ENCODE measurements at places on chromosomes 3 and 15. TPM values are rescaled to one million over a fixed set of nuclear protein-coding genes. Genes with fewer than 3 reads are reported as not detected.

The C3orf49 gene
- total RNA-seq: not detected

The ANKRD28 gene
- 20.3 TPM for total RNA-seq

The SENP7 gene
- total RNA-seq: 5.0 TPM

The CSTA gene
- 1,557 TPM for total RNA-seq

The P3H2 gene
- total RNA-seq: 5.4 TPM

The PLSCR5 gene
- not detected for total RNA-seq

The ITIH1 gene
- total RNA-seq: not detected

The CPNE9 gene
- not detected for total RNA-seq

The DPPA2 gene
- total RNA-seq: not detected

The COX17 gene
- 37.3 TPM for total RNA-seq

The NR2E3 gene
- total RNA-seq: not detected

The SPINK8 gene
- total RNA-seq: not detected

The GOLGA6L4 gene
- total RNA-seq: 0.46 TPM

The SPATA12 gene
- total RNA-seq: not detected

The CORO2B gene
- 0.21 TPM for total RNA-seq

The LYSMD2 gene
- total RNA-seq: 5.1 TPM

The THRB gene
- total RNA-seq: 2.8 TPM

The HTR3D gene
- not detected for total RNA-seq

The ROPN1B gene
- total RNA-seq: not detected

The FHIT gene
- total RNA-seq: 3.7 TPM

The DUOX1 gene
- 59.4 TPM for total RNA-seq

The CYP1A1 gene
- total RNA-seq: 10.3 TPM

The GOLGA8J gene
- not detected for total RNA-seq

The CASR gene
- not detected for total RNA-seq

The GOLGA8B gene
- total RNA-seq: 4.9 TPM

The IL17RE gene
- 19.3 TPM for total RNA-seq

The P4HTM gene
- 15.2 TPM for total RNA-seq

The SCN11A gene
- total RNA-seq: not detected

The CPEB1 gene
- total RNA-seq: not detected

The IL17RB gene
- 0.07 TPM for total RNA-seq
